RPMI7951 (cell line): ENCODE measurements at places on chromosomes 7 and 10. TPM values are rescaled to one million over a fixed set of nuclear protein-coding genes. Genes with fewer than 3 reads are reported as not detected.

The PDLIM1 gene
- total RNA-seq: 38.4 and 38.8 TPM in 2 replicates

The CPXM2 gene
- 0.29 and 0.60 TPM in 2 replicates for total RNA-seq

The CD36 gene
- total RNA-seq: 6.5 and 11.4 TPM in 2 replicates

The PNLIPRP3 gene
- total RNA-seq: not detected in 2 replicates

The PLXDC2 gene
- 0.10 and 0.24 TPM in 2 replicates for total RNA-seq

The FXYD4 gene
- not detected in 2 replicates for total RNA-seq

The SLC37A3 gene
- total RNA-seq: 22.1 and 26.8 TPM in 2 replicates

The H2AZ2 gene
- 822 and 1,026 TPM in 2 replicates for total RNA-seq

The CLEC2L gene
- not detected in 2 replicates for total RNA-seq

The OR2A1 gene
- 0.20 and 1.7 TPM in 2 replicates for total RNA-seq

The OPN1SW gene
- not detected in 2 replicates for total RNA-seq

The TEX36 gene
- not detected in 2 replicates for total RNA-seq

The OR2A42 gene
- 0.12 TPM in 1 of 2 replicates, not detected in the other for total RNA-seq

The CCT6A gene
- total RNA-seq: 372 and 490 TPM in 2 replicates

The ZNF467 gene
- total RNA-seq: not detected in 2 replicates

The NXPH1 gene
- total RNA-seq: not detected in 2 replicates

The OPN4 gene
- total RNA-seq: not detected in 2 replicates

The ANKRD30A gene
- total RNA-seq: not detected in 2 replicates
